Tibial artery (tissue), 4 donors: ENCODE measurements at places on chromosomes 1 and 21.

DNA sequence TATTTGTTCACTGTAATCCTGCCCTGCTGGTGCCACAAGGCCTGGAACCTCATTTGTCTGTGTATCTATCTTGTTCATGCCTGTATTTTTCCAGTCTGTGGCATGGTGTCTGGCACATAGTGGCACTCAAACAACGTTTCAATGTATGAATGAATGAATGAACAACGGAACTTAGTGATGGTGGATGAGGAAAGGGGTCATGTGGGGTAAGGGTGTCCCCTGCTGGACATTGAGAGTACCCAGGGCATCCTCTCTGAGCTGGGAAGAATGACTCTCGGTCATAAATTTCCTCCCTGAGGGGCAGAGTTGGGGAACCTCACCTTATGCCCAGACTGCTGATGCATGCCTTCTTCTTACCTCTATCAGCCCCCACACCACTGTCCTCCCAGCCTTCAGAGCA is 18.9 kb upstream of the ZNF683 start:
- H3K4me1 ChIP-seq: no peaks in the 10 kb centered on the region
- no peak overlapping the region for H3K4me3 ChIP-seq
- no peak overlapping the region for H3K27ac ChIP-seq
- peaks cover 36% of the 10 kb centered on the region for H3K27me3 ChIP-seq

- DNase-seq: no peak
- H3K4me1 ChIP-seq: no peaks in the 10 kb centered on the region
- H3K27me3 ChIP-seq: no peaks in the 10 kb centered on the region
- H3K36me3 ChIP-seq: no peaks in the 10 kb centered on the region
- no peak overlapping the region for H3K27ac ChIP-seq
- H3K4me3 ChIP-seq: no peak overlapping the region
Measured at GRCh38 chr21:14707511-14708020, 161.5 kb upstream of the SAMSN1 start.

DNA sequence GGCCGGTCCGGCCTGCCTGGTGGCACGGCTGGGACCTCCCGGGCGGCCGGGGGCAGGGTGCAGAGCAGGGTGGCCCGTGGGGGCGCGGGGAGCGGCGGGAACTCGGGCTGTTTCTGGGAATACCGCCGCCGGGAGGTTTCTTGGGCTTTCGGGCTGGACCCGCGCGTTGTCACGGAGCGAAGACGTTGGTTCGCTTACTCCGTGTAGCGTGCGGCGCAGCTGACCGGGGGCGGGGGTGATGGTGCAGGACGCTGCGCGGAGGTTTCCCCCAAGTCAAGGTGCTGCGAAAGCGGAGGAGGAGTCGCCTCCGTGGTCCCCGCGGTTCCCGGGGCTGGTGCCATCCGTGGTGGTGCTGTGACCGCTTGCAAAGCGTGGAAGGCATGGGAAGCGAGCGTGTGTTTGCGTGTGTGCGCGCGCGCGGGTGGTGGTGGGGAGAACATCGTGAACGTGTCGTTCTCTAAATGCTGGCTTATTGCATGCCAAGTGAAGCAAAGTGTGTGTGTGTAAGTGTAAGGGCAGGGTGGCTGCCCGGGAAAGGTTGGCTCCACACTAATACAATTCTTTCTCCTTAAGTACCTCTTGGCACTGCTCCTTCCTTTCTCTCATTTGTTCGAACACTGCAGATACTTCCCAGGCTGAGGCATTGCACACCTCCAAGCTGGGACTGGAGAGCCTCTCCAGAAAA is 1.1 kb downstream of the RYR2 start:
- peak overlapping the region; percentile 74 for H3K4me3 ChIP-seq
- H3K27me3 ChIP-seq: no peaks in the 10 kb centered on the region
- no peaks in the 10 kb centered on the region for H3K36me3 ChIP-seq
- H3K4me1 ChIP-seq: peaks cover 30% of the 10 kb centered on the region
- DNase-seq: peak; percentile 79

DNA sequence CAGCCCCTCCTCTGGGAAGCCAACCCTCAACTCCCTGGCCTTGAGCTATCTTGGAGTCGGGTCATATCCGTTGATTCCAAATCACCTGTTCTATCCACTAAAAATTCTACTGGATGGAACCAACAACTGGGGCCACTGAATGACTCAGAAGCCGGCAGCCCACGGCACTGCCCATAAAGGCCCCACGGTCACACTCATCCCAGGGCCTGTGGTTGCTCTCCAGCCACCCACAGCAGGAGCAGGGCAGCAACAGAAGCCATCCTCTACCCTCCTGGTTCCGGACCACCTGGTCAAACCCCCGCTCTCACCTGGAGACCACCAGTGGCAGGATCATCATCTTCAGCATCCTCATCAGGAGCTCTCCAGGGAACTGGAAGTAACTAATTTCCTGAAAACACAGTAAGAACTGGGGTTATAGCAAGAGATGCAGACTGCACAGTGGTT is 8.4 kb downstream of the SLC1A7 start:
- DNase-seq: no peak
- H3K27ac ChIP-seq: no peak overlapping the region
- peaks cover 4% of the 10 kb centered on the region for H3K4me1 ChIP-seq
- H3K4me3 ChIP-seq: no peak overlapping the region
- no peaks in the 10 kb centered on the region for H3K36me3 ChIP-seq

GRCh38 chr1:94050675-94051074 is 70.3 kb downstream of the ABCA4 start:
- no peaks in the 10 kb centered on the region for H3K36me3 ChIP-seq
- no peak overlapping the region for H3K27ac ChIP-seq
- H3K4me3 ChIP-seq: no peak overlapping the region
- H3K27me3 ChIP-seq: no peaks in the 10 kb centered on the region
- no peak for DNase-seq
- peaks cover 21% of the 10 kb centered on the region for H3K4me1 ChIP-seq

GRCh38 chr1:22347854-22348760 is 103.5 kb upstream of the ZBTB40 start:
- H3K27ac ChIP-seq: no peak overlapping the region
- no peak for DNase-seq
- H3K27me3 ChIP-seq: no peaks in the 10 kb centered on the region
- H3K4me3 ChIP-seq: no peak overlapping the region

- no peak for DNase-seq
- no peaks in the 10 kb centered on the region for H3K36me3 ChIP-seq
- H3K27me3 ChIP-seq: no peaks in the 10 kb centered on the region
- no peaks in the 10 kb centered on the region for H3K4me1 ChIP-seq
- H3K4me3 ChIP-seq: no peak overlapping the region
- no peak overlapping the region for H3K27ac ChIP-seq
Measured at GRCh38 chr1:101546885-101547284, 310.1 kb downstream of the S1PR1 start.

DNA sequence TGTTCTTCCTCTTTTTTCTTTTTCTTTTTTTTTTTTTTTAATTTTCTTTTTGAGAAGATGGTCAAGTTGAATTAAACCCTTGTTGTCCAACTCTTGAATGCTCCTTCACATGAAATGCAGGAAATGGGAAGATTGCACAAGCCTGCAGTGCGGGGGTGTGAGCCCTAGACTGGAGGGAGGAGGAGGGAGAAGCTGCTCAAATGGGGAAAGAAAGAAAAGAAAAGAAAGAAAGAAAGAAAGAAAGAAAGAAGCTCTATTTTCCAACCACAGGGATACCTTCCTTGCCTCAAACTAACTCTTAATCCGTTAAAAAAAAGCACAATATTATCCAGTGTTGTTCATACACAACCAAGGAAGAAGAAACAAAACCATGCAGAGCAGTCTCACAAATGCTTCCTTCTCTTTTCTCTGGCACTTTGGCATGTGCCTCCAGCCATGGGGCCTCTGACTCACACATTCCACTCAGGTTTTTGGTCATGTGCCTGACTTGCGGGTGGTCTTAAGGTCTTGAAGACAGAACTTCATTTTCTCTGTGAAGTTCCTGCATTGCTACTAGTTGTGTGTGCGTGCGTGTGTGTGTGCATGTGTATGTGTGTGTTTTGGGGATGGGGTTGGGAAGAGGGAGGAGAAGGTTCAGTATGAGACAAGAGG is 276.1 kb downstream of the RPS6KC1 start:
- H3K27me3 ChIP-seq: no peaks in the 10 kb centered on the region
- DNase-seq: peak; percentile 66
- H3K4me1 ChIP-seq: no peaks in the 10 kb centered on the region
- no peaks in the 10 kb centered on the region for H3K36me3 ChIP-seq

- no peaks in the 10 kb centered on the region for H3K36me3 ChIP-seq
- DNase-seq: no peak
- H3K27me3 ChIP-seq: no peaks in the 10 kb centered on the region
- no peak overlapping the region for H3K4me3 ChIP-seq
Measured at GRCh38 chr1:79193211-79194079, 186.9 kb upstream of the ADGRL4 start.

- H3K4me1 ChIP-seq: no peaks in the 10 kb centered on the region
- H3K27me3 ChIP-seq: no peaks in the 10 kb centered on the region
- no peaks in the 10 kb centered on the region for H3K36me3 ChIP-seq
- no peak overlapping the region for H3K4me3 ChIP-seq
- DNase-seq: no peak
- H3K27ac ChIP-seq: no peak overlapping the region
Measured at GRCh38 chr1:92536980-92537884, 50.5 kb upstream of the GFI1 start.

DNA sequence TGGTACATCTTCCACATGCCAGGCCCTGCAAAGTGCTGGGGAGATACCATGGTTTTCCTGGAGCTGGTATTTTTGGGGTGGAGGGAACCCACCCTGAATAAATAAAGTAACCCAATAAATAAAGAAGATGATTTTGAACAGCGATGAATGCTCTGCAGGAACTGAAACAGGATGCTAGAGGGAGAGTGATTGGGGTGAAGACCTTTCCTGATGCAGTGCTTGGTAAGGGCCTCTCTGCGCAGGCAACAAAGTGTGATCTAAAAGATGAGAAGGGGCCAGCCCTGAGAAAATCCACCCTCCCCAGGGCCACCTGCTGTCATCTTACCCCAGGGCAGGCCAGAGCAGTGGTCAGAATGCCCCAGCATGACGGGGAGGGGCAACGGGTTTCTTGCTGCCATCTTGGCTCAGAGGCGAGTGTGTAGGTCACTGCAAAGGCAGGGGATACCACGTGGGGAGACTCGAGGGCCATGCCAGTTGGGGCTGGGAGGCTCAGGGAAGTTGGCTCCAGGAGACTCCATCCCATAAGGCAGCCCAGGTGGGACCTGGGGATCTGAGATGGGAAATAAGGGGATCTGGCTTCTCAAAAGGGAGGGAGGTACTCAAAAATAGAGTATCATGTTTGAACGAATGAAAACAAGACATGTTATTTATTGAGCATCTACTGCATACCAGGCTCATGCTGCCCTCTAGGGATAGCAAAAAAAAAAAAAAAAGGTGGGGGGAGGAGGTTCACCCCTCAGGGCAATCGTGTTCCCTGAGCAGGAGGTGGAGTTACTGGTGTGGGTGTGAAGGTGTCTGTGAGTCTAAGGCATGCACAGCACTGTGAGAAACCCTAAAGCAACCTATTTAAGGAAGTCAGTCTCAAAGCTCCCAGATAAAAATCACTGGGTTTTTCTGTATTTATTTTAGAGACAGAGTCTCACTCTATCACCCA is 2.8 kb downstream of the SRARP start:
- no peak overlapping the region for H3K4me3 ChIP-seq
- no peaks in the 10 kb centered on the region for H3K36me3 ChIP-seq
- no peaks in the 10 kb centered on the region for H3K4me1 ChIP-seq
- DNase-seq: no peak
- H3K27ac ChIP-seq: no peak overlapping the region

GRCh38 chr1:8740034-8740449 is 77.4 kb downstream of the RERE start:
- no peaks in the 10 kb centered on the region for H3K4me1 ChIP-seq
- H3K27me3 ChIP-seq: no peaks in the 10 kb centered on the region

DNA sequence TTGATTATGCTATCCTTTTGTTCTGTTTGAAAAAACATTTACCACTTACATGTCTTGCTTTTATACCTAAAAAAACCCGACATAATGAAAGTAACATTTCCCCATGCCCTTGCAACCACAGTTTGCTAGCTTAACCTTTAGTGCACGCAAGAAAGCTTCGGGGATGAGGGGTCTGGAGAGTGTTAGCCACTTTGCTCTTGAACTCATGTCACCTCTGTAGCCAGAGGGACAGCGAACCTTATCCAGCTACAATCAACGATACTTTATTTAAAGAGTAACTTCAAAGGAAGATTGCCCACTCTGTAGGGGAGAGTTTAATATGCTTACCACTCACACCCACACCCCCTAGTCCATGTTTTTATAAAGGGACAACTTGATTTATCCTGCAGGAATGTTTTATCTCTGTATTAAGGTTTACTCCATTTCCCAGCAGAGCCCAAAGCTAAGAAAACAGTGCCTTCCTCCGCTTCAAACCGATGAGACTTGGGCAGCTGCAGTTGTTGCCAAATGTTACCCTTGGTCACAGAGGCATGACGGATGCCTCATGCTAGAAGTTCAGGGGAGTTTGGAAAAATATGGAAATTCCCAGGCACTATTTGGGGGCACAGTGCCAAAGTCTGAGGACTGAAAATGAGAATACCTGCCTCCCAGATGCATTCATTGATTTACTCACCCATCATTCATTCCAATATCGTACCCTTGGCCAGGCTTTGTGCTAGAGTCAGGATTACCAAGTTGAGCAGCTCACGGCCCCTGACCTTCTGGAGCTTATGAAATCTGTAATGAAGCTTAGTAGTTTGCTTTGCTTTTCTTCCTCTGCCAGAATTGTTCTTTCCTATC is 61.4 kb upstream of the VCAM1 start:
- H3K4me3 ChIP-seq: no peak overlapping the region
- no peak for DNase-seq
- no peaks in the 10 kb centered on the region for H3K27me3 ChIP-seq
- H3K4me1 ChIP-seq: no peaks in the 10 kb centered on the region
- H3K36me3 ChIP-seq: no peaks in the 10 kb centered on the region
- H3K27ac ChIP-seq: no peak overlapping the region

GRCh38 chr1:227944931-227945890 is 2.5 kb downstream of the WNT9A start:
- H3K27me3 ChIP-seq: peaks cover 76% of the 10 kb centered on the region
- peak; percentile 59 for DNase-seq
- H3K27ac ChIP-seq: no peak overlapping the region
- no peaks in the 10 kb centered on the region for H3K36me3 ChIP-seq
- no peak overlapping the region for H3K4me3 ChIP-seq
- peaks cover 32% of the 10 kb centered on the region for H3K4me1 ChIP-seq

DNA sequence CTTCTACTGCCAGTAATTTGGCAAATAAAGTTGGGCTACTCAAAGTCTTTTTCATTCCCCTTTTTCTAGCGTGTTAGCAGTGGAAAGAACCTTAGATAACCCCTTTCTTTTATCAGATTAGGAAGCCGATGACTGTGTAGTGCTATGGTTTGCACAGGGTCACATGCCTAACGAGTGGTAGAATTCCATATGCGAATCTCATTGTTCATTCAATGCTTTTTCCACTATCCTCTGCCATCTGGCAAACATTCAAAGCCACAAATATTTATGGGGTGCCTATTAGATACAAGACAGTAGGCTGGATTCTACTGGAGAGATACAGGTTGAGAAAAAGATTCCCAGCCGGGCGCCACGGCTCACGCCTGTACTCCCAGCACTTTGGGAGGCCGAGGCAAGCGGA is 14.9 kb upstream of the IER5 start:
- H3K4me3 ChIP-seq: no peak overlapping the region
- no peak for DNase-seq
- no peaks in the 10 kb centered on the region for H3K4me1 ChIP-seq
- H3K27ac ChIP-seq: no peak overlapping the region
- H3K36me3 ChIP-seq: no peaks in the 10 kb centered on the region

- peaks cover 20% of the 10 kb centered on the region for H3K27me3 ChIP-seq
- H3K4me1 ChIP-seq: no peaks in the 10 kb centered on the region
- no peak for DNase-seq
Measured at GRCh38 chr1:236289492-236290131, 7.9 kb upstream of the ERO1B start.
